H1 (cell line): ENCODE measurements at places on chromosomes 2 and 18.
A peak's percentile ranks its signal among the peaks of the same experiment; 100 is the strongest.

GRCh38 chr2:20620271-20620681 lies 30.6 kb downstream of the HS1BP3 start:
- no peak for DNase-seq
- no peak overlapping the region for H3K4me3 ChIP-seq
- no peak overlapping the region for H3K27ac ChIP-seq
- H3K27me3 ChIP-seq = no peaks in the 10 kb centered on the region
- no peaks in the 10 kb centered on the region for H3K36me3 ChIP-seq

GRCh38 chr2:120832296-120833070 lies 96.8 kb downstream of the GLI2 start:
- peaks cover 13% of the 10 kb centered on the region for H3K4me1 ChIP-seq
- H3K36me3 ChIP-seq = no peaks in the 10 kb centered on the region
- H3K27me3 ChIP-seq = no peaks in the 10 kb centered on the region
- DNase-seq = no peak

GRCh38 chr2:189555232-189555631 lies 25.4 kb downstream of the SLC40A1 start:
- H3K27ac ChIP-seq = no peak overlapping the region
- H3K4me3 ChIP-seq = no peak overlapping the region
- no peak for DNase-seq
- no peaks in the 10 kb centered on the region for H3K36me3 ChIP-seq
- no peaks in the 10 kb centered on the region for H3K4me1 ChIP-seq
- no peaks in the 10 kb centered on the region for H3K27me3 ChIP-seq

- no peak overlapping the region for H3K27ac ChIP-seq
- peaks cover 49% of the 10 kb centered on the region for H3K36me3 ChIP-seq
- H3K27me3 ChIP-seq = no peaks in the 10 kb centered on the region
- no peak overlapping the region for H3K4me3 ChIP-seq
- no peak for DNase-seq
- peaks cover 4% of the 10 kb centered on the region; the same call in 1 of the 2 replicates for H3K4me1 ChIP-seq
Observed at GRCh38 chr2:238064376-238064775, 3.6 kb downstream of the SCLY start.

GRCh38 chr18:60746919-60747318 lies 374.3 kb upstream of the MC4R start:
- H3K27ac ChIP-seq = no peak overlapping the region
- H3K4me3 ChIP-seq = no peak overlapping the region
- H3K4me1 ChIP-seq = no peaks in the 10 kb centered on the region

- H3K27me3 ChIP-seq = no peaks in the 10 kb centered on the region
- no peak for DNase-seq
- no peaks in the 10 kb centered on the region for H3K36me3 ChIP-seq
- peaks cover 17% of the 10 kb centered on the region for H3K4me1 ChIP-seq
- H3K4me3 ChIP-seq = no peak overlapping the region
Observed at GRCh38 chr2:11750917-11751316, 4.5 kb downstream of the LPIN1 start.

GRCh38 chr2:95207111-95207961 lies at the start of gene ZNF892:
Gene ZNF892 (plus strand): TSS chr2:95207521. CDS start chr2:95207816, 295 bp downstream.
- H3K27me3 ChIP-seq = peaks cover 10% of the 10 kb centered on the region
- no peak within 1 kb of the TSS for H3K27ac ChIP-seq
- peak within 1 kb of the TSS; percentile 78 for H3K4me3 ChIP-seq
- peaks cover 10% of the 10 kb centered on the region; the same call in 1 of the 2 replicates for H3K36me3 ChIP-seq

DNA sequence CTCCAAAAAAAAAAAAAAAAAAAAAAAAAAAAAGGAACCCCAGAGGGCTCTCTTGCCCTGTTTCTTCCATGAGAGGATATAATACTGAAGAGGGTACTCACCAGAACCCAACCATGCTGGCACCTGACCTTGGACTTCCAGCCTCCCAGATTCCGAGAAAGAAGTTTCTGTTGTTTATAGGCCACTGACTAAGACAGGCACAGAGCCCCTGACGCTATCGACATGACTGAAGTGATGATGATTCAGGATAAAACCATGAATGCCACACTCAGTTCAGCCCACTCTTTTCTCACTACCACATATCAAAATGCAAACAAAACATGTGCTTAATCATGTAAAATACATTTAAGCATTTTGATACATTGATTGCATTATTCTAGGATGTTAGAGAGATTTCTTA lies 66.1 kb upstream of the CDCA7 start:
- H3K27ac ChIP-seq = no peak overlapping the region
- no peak overlapping the region for H3K4me3 ChIP-seq
- DNase-seq = no peak
- no peaks in the 10 kb centered on the region for H3K36me3 ChIP-seq

DNA sequence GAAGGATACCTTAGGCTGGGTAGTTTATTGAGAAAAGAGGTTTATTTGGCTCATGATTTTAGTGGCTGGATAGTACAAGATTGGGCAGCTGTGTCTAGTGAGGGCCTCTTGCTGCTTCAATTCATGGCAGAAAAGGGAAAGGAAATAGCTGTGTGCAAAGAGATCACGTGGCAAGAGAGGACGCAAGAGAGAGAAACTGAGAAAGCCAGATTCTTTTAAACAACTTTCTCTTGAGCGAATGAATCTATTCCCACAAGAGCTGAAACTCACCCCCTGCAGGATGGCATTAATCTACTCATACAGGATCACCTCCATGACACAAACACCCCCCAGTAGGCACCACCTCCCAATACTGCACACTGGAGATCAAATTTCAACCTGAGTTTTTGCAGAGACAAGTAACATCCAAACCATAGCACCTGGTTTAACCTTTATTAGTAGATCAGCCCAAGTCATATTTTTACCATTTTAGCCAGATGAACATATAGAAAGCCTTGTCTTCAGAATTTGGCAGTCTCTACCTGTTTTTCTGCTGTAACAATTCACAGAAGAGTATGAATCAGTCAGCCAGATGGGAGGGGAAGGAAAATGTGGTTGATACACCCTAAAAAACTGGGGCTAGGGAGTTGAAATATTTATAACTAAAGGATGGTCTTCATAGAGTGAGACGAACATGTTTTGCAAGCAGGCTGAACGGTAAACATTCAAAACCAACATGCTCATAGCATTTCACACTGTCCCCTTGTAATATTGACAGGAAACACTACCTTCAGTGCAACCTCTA lies 73.9 kb upstream of the NCKAP5 start:
- no peaks in the 10 kb centered on the region for H3K27me3 ChIP-seq
- H3K36me3 ChIP-seq = no peaks in the 10 kb centered on the region
- no peak overlapping the region for H3K27ac ChIP-seq
- no peak overlapping the region for H3K4me3 ChIP-seq
- DNase-seq = no peak

DNA sequence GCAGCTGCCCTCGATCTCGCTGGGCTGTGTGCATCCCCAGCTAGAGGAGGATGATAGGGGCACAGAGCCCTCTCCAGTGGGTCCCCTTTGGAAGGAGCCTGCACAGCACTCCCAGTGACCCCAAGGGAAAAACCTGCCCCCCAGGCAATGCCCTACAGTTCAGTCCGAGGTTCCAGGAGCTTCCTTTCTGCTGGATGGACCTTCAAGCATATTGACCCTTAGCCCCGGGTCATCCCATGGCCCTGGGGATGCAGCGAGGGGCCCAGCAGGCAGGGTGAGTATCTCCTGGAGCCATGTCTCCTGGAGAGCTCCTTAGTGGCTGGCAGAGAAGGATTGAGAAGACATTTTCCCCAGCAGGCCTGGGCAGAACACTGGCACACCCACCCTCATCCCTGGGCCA lies 45.4 kb upstream of the CTDP1 start:
- peaks cover 16% of the 10 kb centered on the region for H3K27me3 ChIP-seq
- no peaks in the 10 kb centered on the region for H3K36me3 ChIP-seq
- no peak for DNase-seq
- no peak overlapping the region for H3K4me3 ChIP-seq
- no peak overlapping the region for H3K27ac ChIP-seq
- H3K4me1 ChIP-seq = no peaks in the 10 kb centered on the region

- H3K27ac ChIP-seq = no peak overlapping the region
- no peaks in the 10 kb centered on the region for H3K27me3 ChIP-seq
- no peak for DNase-seq
Observed at GRCh38 chr2:28366496-28367282, 26.0 kb upstream of the FOSL2 start.

GRCh38 chr2:118992740-118993391 lies 50.9 kb downstream of the MARCO start:
- peak; percentile 30 for DNase-seq
- no peaks in the 10 kb centered on the region for H3K27me3 ChIP-seq
- H3K27ac ChIP-seq = no peak overlapping the region

DNA sequence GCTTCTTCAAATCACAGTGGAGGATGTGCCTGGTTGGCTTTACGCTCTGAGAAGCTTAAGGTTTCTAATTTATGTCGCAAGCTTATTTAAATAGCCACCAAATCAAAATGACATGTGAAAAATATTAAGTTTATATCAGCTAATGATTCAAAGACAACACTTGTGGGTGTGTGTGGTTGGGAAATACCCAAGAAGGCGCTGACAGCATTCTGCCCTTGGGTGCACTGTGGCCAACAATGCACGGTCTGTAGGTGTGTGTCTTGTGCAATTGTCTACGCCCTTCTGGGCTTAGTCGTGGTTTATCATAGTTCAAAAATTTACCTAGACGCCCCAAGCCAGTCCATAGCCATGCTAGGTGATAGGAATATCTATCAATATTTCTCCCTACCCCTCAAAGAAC lies 60.9 kb downstream of the KCTD1 start:
- H3K4me1 ChIP-seq = no peaks in the 10 kb centered on the region; the same call in 1 of the 2 replicates
- H3K36me3 ChIP-seq = no peaks in the 10 kb centered on the region
- H3K27me3 ChIP-seq = no peaks in the 10 kb centered on the region
- no peak for DNase-seq
- no peak overlapping the region for H3K27ac ChIP-seq

- no peak overlapping the region for H3K4me3 ChIP-seq
- H3K27me3 ChIP-seq = no peaks in the 10 kb centered on the region
- DNase-seq = no peak
- no peak overlapping the region for H3K27ac ChIP-seq
- no peaks in the 10 kb centered on the region for H3K36me3 ChIP-seq
- no peaks in the 10 kb centered on the region for H3K4me1 ChIP-seq
Observed at GRCh38 chr18:43350176-43350575, 72.9 kb upstream of the SYT4 start.

DNA sequence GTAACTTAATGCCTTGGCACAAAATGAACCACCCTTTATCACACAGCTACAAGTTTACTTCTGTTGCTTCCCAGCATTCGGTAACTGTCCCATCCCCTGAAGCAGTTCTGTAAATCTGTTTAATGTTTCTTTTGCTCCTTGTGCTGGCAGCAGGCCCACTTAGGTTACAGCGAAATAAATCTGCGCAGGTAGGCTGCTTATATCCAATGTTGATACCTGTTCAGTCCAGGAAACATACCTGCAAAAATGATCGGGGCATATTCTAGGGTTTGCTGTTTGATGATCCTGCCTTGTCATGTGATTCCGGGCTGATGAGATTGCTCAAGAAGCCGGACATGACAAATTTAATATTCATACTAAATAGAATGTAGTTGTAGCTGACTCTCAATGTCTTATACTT lies 23.3 kb downstream of the PELI1 start:
- no peak overlapping the region for H3K4me3 ChIP-seq
- no peak overlapping the region for H3K27ac ChIP-seq
- DNase-seq = no peak
- H3K4me1 ChIP-seq = no peaks in the 10 kb centered on the region
- no peaks in the 10 kb centered on the region for H3K36me3 ChIP-seq
